Fibroblast of pulmonary artery (primary cell): ENCODE measurements at places on chromosomes 13 and 19.
A peak's percentile ranks its signal among the peaks of the same experiment; 100 is the strongest.

- peak; percentile 31 for DNase-seq
These were observed 1525.4 kb downstream of the SLITRK1 start for GRCh38 chr13:82356667-82357410.

GRCh38 chr13:30314069-30314468 lies 6.7 kb upstream of the KATNAL1 start:
- DNase-seq: no peak

GRCh38 chr13:113654591-113655345 lies 3.2 kb downstream of the ATP4B start:
- no peak for DNase-seq

- no peak for DNase-seq
These were observed 7.7 kb downstream of the ARHGAP45 start for GRCh38 chr19:1074544-1075283.

- no peak for DNase-seq
These were observed 2.8 kb downstream of the SEMA6B start for GRCh38 chr19:4556597-4557127.

DNA sequence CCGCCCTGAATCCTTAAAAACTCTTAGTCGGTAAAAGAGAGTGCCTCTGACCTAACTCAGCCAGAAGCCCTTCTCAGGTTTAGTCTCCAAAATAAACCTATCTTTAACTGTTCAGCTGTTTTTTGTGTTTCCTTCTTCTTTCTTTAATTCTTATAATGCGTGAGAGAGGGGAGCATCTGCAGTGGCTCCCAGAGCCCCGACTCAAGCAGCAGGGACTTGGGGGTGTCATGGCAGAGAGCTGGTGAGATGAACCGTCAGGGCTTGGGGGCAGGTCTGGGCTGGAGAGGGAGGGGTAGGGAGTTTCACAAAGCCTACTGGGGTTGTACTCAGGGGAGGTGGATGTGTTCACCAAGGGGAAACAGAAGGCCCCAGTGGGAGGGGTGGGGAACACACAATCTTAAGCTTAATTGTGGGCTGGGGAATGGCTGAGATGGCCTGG lies 16.8 kb upstream of the SIGLEC6 start:
- DNase-seq: no peak

DNA sequence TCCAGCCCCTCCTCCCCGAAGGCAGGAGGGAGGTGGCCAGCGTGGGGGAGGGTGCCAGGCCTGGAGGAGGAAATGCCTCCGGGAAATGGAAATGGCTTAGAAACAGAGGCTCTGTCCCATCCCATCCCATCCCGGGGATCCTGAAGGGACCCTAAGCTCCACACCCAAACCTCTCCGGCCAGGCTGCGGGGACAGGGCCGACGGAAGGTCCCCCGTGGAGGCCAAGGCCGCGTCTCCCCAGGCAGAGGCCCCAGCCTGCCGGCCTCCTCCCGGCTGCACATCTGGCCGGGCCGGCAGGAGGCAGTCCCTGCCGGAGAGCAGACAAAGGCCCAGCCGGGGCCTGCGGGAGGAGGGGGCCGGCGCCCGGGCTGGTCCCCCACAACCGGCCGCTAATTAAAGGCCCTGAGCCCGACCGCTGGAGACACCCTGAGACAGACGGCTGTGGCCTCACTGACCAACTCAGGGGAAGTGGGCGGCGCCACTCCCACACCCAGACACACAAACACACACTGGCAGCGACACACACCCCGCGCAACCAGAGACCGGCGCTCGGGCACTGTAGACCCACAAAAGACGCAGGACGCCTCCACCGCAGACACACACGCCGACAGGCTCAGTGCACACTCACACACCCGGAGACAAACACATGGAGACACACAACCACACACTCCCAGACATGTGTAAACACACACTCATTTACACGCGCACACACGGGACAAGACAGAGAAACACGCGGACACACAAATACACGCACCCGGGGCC lies 1.1 kb downstream of the ADAMTS10 start:
- peak; percentile 71 for DNase-seq

- DNase-seq: no peak
These were observed 2.7 kb downstream of the DACH1 start for GRCh38 chr13:71864094-71864985.

DNA sequence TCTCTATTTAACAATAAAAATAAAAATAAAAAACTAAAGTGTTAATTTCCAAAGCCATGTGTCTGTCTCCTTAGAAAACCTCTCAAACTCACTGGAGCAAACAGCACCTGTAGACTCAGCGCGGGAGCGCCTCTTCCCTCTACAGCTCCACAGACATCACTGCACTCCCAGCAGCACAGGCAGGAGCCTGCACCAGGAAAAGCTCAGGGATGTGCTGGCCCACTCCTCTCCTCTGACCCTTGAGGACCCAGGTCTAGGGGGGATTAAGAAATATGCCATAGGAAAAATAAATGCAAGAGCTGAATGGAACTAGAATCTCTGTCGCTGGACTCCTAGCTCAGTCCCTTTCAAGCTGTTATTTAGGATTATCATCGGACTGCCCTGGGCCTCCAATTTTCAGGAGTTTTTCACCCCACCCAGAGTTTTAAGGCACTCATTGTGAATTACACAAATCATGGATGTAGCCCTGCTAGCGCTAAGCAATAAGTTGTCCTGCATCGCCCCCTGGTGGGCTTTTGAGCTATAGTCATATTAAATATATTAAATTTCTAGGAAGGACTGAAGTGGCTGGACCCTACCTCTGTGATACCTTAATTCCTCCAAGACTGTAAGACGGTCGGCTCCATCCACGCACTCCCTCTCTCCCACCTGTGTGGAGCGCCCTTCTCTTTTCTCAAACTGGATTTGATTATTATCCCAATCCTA lies 333.9 kb downstream of the UQCRFS1 start:
- DNase-seq: peak; percentile 84

DNA sequence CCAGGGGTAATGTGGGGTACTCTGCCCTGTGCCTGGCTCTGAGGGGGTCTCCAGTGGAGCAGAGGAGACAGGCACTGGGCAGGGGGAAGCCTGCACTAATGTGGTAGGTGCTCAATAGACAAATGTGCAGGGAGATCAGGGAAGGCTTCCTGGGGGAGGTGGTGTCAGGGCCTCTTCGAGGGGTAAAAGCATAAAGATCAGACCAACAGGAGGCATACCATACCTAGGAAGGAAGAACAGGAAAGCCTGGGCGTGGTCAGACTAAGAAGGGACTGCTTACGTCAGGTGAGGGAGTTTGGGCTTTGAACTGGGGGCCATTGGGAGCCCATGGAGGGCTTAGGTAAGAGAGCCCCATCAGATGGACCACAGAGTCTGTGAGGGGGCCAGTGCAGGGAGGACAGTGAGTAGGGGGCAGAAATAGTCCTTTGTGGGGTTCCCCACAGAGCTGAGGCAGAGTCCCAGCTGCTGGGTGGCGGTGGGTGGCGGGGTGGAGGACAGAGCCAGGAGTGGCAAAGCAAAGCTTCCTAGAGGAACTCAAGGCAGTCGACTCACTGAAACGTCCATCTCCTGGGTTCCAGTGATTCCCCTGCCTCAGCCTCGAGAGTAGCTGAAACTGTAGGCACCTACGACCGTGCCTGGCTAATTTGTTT lies 8.8 kb downstream of the PRR36 start:
- no peak for DNase-seq

GRCh38 chr19:29694161-29694560 lies 20.9 kb downstream of the C19orf12 start:
- no peak for DNase-seq

- DNase-seq: peak; percentile 62
These were observed 199.7 kb upstream of the TSHZ3 start for GRCh38 chr19:31548941-31549340.
